ENCODE measurements at places on chromosomes 2 and 18.

GRCh38 chr18:32974421-32975162, 201.8 kb upstream of the KLHL14 start:
- no peak for DNase-seq

- no peak for DNase-seq
Measured at GRCh38 chr2:59936048-59936447, 617.4 kb downstream of the BCL11A start.

DNA sequence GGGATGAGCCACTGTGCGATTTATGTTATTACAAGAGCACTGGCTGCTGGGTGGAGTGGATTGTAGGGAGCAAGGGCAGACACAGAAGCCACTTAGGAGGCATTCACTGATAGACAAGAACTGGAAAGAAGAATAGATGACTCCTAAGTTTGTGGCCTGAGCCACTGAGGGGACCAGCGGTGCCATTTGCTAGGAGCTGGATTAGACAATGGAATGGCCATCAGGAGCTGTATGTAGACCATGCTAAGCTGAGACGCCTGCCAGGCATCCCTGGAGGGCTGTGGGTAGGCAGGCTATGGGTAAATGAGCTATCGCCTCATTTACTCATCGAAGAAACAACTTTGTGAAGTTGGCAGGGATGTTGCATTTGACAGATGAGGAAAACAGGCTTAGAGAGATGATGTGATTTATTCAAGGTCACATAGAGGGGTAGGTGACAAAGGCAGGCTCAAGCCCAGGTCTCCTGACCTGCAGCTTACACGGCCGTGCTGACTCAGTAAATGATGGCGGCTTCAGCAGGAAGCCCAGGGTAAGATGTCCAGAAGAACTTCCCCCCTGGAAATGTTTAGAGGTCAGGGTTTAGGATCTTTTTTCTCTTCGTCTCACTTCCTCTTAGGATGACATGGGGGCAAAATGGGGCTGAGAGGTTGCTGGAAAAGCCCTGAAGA, 2.8 kb downstream of the MFSD2B start:
- no peak for DNase-seq

DNA sequence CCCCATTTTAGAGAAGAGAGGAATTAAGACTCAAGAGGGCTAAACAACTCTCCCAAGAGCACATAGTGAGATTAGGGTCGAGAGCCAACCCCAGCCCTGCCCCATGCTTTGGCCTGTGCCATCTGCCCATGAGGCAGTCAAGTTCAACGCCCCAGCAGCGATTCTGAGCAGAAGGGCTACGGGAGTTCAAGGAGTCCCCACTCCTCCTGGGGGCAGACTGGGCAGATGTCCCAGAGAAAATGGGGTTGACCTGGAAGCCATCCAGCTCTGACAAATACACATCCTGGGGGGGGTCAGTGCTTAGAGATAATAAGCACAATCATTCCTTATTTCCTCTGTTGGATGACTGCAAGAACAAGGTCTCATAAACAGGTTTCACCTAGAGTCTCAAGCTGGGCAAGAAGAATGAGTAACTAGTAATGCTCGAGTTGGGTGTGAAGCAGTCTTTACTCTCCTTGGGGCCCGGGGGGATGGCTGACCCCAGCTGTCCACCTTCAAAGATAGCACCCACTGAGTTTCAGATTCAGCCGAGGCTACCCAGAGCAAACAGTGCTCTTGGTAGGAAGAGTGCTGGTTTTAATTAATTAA, 716.4 kb downstream of the RNF144A start:
- DNase-seq, result no peak

DNA sequence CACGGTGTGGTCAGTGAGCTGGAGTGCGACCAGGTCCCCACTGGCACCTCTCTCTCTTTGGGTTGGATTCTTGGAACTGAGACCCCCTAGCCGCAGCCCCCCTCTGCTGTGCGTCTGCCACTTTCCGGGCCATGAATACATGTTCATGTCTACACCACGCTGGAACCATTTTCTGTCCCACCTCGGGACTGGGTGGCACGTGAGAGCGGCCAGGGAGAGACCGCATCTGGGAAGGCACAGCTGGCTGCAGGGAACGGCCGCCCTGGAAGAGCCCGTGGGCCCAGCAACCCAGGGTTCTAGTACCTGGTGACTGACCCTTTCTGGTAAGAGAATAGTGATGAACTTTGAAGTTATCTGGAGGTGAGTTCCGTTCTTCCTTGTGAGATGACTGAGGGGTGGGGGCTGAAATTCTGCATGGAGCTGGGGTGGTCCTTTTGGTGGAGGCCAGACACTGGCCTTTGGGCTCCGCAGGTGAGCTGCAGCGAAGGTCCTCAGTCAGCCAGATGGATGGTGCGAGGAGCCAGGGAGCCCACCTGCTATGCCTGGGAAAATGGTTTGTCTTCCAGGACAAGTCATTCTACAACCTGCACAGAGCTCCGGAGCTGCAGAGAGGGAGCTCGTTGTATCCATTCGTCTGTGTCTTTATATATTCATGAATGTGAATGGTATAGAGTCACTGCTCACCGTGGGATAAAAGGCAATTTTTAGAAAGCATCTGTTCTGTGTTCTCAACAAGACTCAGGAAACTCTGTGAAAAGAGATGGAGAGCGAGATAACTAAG, 223.5 kb downstream of the NDUFA10 start:
- no peak for DNase-seq

DNA sequence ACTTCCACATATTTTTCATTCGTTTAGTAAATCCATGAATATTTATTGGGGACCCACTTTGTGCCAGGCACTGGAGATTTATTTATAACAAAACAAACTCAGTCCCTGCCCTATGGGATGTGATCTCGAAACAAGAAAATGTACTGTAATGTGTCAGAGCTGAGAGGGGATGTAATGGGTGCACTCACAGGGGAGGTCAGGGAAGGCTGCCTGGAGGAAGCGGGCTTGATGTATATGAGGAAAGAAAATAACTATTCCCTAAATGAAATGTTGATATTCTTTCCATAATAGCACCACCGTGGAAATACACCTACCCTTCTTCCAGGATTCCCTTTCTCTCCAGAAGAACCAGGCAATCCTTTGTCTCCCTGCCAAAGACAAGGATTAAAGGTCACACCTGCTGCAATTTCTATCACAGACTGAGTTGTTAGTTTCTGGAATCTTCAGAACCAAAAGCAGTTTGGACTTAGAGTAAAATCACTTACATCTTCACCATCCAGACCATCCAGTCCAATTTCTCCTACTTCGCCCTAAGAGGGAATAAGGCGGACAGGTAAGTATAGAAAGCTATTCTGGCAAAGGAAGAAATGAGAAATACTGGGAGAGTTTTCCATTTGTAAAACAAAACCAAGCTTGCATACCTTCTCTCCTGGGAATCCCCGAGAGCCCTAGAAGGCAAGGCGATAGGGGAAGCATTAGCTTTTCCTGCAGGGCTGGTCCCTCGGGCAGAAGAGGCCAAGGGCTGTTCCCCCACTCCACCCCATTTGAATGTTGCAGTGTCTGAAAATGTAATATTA, 55.0 kb downstream of the COL6A3 start:
- DNase-seq, result no peak

GRCh38 chr18:60668583-60668982, 296.0 kb upstream of the MC4R start:
- no peak for DNase-seq

DNA sequence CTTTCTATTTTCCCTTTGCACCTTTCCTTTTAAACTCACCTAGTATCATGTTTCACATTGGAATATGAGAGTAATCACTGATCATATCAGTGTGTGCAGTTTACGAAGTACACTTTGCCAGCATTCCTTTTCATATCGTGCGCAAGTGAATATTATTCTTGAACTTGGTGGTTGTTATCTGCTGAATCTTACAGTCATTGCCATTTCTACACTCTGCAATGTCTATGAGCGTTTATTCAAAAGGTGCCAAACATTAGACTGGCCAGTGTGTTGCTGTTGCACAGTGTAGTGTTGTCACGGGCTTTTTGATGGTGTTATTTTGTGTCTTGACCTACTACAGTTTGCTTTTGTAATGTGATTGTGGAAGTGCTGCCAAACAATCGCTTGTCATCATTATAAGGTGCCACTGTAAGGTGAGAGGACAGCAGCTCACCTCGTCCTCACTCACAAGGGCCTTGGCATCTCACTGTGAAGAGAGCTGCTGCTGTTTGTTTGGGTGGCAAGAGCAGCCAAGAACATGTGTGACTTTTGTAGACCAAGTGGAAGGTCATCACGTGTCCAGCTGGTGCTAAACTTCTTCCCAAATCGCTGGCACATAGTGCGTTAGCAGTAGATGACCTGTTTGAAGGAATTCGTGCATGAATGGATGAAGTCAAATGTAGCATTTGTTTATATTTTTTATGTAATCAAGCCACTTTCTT, 113.3 kb downstream of the MYO1B start:
- no peak for DNase-seq

GRCh38 chr2:69202327-69202726, 184.7 kb downstream of the GFPT1 start:
- DNase-seq, result no peak

GRCh38 chr2:151552287-151552686, 142.6 kb downstream of the RIF1 start:
- DNase-seq, result no peak

DNA sequence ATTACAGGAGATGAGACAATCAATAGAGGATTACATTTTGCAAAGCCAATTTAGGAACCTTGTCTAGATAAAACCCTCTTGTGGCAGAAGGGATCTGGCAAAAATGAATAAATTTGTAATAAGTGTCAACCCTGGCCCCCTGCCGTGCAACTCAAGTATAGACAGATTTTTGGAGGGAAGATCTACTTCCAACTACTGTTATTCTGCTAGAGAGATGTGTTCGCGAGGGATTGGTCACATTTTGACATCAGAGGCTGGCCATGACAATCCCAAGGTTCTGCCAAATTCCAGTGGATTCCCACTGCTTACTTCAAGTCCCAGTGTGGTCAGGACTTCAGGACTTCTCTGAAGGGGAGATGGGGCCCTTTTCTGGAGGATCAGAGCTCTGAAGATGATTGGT, 192.6 kb downstream of the SH3RF3 start:
- no peak for DNase-seq

- DNase-seq, result no peak
Measured at GRCh38 chr18:336713-337112, 68.9 kb upstream of the THOC1 start.

- DNase-seq, result no peak
Measured at GRCh38 chr2:157431176-157431575, 12.7 kb downstream of the CYTIP start.

GRCh38 chr2:154710685-154711084, 12.2 kb downstream of the KCNJ3 start:
- no peak for DNase-seq

- DNase-seq, result no peak
Measured at GRCh38 chr2:60230037-60230436, 323.4 kb downstream of the BCL11A start.

GRCh38 chr2:132415915-132416722, 486 bp upstream of the GPR39 start:
- no peak for DNase-seq

DNA sequence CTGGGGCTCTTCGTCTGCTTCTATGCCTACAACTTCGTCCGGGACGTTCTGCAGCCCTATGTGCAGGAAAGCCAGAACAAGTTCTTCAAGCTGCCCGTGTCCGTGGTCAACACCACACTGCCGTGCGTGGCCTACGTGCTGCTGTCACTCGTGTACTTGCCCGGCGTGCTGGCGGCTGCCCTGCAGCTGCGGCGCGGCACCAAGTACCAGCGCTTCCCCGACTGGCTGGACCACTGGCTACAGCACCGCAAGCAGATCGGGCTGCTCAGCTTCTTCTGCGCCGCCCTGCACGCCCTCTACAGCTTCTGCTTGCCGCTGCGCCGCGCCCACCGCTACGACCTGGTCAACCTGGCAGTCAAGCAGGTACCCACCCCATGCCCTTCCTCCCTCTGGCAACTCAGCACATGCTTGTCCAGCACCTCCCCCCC, 24.2 kb downstream of the STEAP3 start:
- DNase-seq, result no peak

- DNase-seq, result no peak
Measured at GRCh38 chr2:9647884-9648283, 17.1 kb upstream of the YWHAQ start.

DNA sequence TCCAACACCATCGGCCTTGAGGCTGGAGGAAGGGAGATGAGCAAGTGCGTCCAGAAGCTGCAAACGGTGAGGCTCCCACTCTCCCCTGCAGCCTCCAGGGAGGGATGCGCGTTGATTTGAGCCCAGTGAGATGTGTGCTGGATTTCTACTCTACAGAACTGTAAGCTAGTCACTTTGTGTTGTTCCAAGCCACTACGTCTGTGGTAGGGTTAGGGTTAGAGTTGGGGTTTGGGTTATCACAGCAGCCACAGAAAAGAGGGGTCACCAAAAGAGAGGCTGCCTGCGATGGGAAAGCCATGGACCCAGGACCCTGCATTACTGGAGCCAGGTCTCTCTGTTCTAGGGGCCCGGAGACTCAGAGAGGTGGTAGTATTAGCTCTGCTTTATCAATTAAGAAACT, 94.5 kb downstream of the KCNF1 start:
- DNase-seq, result no peak

Measured in activated T-helper 1 cell treated with anti-CD3 and anti-CD28 coated beads, Interleukin-12 subunit alpha, Interleukin-12 subunit beta, Interleukin-2, Interleukin-4 antibody, amounts not matched to agents 30 ng/mL and 10 ng/mL and 1 ng/mL, durations not matched to agents 14 hours and 24 hours and 36 hours (primary cell).